ENCODE measurements at places on chromosomes 6 and 20.

DNA sequence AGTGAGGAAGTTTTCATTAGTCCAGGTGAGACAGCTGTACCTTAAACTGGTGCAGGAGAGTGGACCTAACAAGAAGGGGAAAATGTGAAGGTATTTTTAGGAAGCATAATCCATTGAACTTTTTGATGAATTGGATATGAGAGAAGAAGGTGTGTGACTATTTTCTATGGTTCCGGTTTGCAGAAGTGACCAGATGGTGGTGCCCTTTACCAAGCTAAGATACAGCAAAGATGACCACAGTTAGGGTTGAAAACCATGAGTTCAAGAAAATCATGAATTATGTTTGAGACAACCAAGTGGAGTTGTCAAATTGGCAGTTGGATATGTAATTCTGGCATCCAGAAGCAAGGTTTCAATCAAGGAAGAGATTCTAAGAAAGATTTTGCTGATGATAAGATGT lies 61.9 kb upstream of the NRSN1 start:
- DNase-seq = no peak

GRCh38 chr6:18076231-18076630 lies 46.2 kb downstream of the NHLRC1 start:
- no peak for DNase-seq

GRCh38 chr6:51996296-51996947 lies 91.0 kb downstream of the PKHD1 start:
- DNase-seq = no peak

GRCh38 chr6:62683063-62683462 lies 397.0 kb upstream of the KHDRBS2 start:
- DNase-seq = no peak

DNA sequence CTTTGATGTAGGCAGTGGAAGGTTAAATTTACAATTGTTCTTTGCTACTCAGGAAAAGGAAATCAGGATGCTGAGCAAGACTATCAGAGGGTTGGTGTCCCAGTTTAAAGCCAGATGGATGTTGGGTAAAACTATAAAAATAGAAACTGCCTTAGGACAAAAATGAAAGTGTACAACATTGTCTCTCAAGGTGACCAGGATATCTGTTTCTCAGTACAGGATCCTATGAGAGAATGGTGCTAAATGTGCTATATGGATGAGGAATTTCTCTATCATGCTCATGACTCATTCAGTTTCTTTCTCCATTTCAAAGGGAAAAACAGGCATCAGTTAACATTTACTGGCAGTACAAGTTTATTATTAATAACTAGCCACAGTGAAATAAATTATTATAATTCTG lies 534.2 kb upstream of the GJE1 start:
- DNase-seq = no peak

GRCh38 chr6:30886897-30887255 lies 2.6 kb downstream of the DDR1 start:
- DNase-seq = no peak

DNA sequence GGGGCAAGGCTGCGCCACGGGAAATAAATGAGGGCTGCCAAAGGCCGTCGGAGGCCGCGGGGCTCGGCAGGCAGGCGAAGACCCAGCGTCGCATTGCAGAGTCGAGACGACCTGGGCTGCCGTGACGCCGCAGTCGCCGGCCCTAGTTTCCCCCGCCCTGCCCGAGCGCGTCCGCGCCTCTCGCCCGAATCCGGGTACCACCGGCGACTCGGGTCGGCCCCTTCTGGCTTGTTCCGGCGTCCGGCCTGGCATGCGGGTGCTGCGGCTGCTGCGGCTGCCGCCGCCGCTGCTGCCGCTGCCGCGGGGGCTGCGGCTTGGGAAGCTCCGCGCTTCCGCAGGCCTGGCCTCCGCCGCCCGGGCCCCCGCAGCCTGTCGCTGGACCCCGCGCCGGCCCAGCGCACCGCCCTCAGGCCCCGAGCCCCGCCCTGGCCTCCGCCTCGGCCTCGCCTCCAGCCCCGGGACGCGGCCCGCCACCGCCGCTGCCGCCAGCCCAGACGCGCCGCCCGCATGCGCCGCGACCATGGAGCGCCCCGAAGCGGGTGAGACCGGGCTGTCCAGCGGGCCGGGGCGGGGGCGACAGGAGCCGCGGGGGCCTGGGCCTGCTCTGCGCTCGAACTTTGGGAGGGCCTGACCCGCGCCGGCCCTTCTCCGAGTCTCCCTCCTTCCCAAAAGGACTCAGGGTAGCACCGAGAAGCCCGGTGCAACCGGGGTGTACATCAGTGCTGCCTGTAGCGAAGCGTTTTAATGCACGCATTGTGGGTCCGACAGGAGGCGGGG lies at the start of gene AKAP7:
Gene AKAP7 (plus strand): TSS at position 224 of the 777 bp plus-strand sequence. CDS start 297 bp downstream, at position 521.
- peak; percentile 64 for DNase-seq

GRCh38 chr20:4006640-4007039 lies 8.7 kb downstream of the RNF24 start:
- no peak for DNase-seq

DNA sequence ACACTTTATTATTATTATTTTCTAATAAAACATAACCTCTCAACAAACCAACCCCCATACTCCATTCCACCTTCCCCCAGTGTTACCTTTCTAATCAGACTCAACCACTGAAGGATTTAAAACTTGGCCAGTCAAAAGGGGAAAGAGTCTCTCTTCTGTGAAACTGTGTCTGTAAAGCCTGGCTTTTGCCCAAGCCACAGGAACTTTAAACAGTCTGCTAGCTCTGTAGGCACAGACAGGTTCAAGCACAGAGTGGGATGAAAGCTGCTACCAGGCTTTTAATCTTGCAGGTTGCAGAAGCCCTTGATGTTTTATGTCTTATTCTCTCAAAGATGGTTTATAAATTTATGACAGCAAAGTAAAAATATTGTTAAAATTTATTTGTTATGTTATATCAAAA lies 585.7 kb downstream of the TENT5A start:
- no peak for DNase-seq

DNA sequence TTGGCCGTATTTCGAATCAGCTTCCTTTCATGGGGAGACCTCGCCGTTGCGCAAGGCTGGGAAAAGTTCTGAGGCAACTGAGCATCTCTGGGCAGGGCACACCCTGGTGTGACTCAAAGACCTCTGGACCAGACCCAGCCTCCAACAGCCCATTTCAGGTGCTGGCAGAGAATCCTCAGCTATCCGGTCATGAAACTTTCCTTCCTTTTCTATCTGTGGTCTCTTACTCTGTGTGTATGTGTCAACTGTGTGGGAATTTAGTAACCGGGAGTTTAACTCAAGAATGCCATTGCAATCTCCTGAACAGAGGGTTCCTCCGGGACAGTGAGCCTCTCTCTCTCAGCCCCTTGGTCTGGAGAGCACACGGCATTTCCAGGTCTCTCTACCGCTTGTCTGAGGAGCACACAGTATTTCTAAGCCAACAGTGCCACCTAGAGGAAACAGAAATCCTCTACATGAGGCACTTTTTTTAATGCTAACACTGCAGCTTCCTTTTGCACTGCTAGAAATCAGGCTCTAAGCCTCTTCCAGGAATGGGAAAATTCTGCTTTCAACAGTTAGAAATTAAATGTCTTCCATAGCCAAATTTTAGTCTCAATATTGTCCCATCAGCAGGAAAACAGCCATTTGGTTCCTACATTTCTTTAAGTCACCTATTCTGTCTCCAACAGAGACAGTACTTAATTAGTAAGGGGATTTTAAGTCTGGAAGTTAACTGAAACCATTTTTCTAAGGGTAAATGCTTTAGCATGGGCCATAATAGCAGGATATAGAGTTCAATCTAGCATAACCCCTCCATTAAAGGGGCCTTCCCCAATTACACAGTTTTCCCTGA lies 32.7 kb downstream of the PLN start:
- DNase-seq = no peak

DNA sequence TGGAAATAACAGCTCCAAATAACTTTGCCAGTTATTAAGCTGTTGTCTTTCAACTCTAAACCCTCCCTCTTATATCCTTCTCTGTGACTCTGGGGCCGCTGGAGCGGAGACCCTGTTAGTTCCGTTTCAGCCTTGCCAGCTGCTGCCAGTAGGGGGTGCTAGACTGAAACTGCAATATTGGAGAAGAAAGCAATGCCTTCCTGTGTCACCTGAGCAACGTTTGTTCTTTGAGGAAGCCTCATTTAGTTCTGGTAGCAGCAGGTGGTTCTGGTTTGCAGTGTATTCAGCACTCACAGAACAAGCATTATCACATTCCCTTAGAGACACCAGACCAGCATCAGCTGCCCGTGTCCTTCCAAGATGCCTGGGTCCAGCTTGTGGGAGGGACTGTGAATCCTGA lies 22.9 kb upstream of the JAG1 start:
- no peak for DNase-seq

GRCh38 chr6:27019651-27020552 lies 227.6 kb upstream of the PRSS16 start:
- DNase-seq = peak; percentile 15

GRCh38 chr6:3734023-3734422 lies 17.5 kb downstream of the PXDC1 start:
- DNase-seq = no peak

DNA sequence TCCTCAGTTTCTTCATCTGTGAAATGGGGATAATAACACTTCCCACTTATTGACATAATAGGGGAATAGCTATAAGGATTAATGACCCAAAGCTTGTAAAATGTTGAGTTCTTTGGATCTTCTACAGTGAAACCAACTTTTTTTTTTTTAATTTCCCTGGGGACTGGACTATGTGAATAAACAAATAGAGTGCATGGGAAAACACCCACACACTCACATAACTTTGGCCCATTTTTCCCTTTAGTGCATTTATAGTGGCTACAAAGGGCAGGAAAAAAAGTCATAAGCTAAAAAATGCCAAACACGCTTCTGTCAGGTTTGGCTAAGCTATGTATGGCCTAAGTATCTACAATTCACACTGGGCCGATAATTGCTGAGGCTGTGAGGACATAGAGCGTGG lies 406.2 kb upstream of the JAG1 start:
- DNase-seq = no peak

GRCh38 chr6:5098501-5099270 lies 13.5 kb downstream of the PPP1R3G start:
- no peak for DNase-seq

GRCh38 chr6:84137051-84137375 lies 90.4 kb downstream of the CEP162 start:
- DNase-seq = no peak

GRCh38 chr6:157649311-157650260 lies 173.5 kb upstream of the SNX9 start:
- DNase-seq = no peak

DNA sequence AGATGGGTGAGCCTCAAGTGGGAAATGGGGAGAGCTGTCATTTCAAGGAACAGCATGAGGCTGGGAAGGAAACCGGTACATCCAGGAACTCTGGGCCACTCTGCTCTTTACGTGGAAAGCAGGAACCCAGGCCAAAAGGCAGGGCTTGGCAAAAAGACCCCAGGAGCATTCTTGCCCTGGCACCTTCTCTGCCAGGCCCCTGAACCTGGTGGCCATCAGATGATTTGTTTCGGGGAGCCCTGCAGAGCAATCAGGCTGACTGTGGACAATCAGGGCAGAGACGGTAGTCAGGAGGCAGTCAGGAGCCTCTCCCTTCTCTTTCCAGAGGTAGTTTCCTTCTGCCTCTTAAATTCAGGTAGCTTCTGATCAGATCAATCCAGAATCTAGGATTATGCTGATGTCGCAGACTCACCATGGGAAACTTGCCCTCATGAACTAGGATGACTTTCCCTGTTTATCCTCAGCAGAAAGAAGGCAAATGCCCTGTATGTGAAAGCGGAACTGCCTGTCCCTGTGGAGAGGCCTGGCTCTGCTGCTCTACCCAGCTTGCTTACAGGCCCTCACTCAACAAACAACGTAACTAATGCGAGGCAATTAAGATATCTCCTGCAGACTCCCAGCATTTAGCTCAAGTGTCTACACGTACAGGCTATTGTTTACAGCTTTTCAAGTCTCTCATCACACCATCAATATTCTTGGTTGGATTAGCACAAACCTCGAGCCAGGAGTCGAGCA lies 36.6 kb downstream of the EZR start:
- DNase-seq = no peak

GRCh38 chr6:47168180-47168579 lies 126.0 kb upstream of the ADGRF1 start:
- no peak for DNase-seq

DNA sequence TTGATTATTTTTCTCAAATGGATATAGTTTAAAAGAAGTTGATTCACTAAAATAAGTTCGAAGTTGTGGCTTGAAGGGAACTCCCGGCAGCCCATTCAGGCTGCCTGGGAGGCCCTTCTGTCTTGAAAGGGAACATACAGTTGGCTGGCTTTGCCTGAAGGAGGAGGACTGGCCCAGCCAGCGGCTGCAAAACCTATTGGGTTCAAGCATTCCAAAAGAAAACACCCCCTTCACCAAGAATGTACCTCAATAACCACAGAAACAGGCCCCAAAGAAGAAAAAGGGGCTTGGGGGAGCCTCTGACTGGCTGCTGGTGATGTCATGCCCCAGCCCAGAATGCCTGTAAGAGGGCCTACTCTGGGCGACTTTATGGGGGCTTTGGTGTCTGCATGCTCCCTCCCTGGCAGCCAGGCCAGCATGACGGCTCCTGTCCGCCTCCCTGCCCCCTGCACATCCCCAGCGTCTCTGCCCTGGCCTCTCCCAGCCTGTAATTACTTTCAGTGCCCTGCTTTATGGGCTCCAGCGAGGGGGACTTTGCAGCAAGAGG lies 36.5 kb downstream of the MAFB start:
- DNase-seq = no peak

GRCh38 chr6:170448751-170449630 lies 104.1 kb downstream of the PSMB1 start:
- no peak for DNase-seq

- DNase-seq = no peak
Measured at GRCh38 chr6:166223079-166223478, 55.4 kb upstream of the TBXT start.

DNA sequence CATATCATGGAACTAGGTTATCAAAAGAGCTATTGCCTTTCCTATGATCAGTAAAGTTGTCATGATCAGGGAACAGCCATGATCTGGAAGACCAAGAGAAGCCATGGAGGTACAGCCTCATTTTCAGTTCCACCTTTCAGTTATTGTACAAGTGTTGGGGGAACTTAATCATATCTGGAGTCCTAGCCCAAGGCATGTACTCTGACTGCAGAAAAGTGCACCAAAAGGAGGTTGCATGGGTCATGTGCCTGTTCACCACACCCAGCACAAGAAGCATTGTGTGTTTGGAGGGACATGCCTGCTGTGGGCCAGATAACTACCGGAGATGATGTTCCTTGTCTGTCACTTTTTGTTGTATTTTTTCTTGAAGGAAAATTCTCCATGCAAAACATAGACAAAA lies 185.8 kb upstream of the MAN1A1 start:
- no peak for DNase-seq

GRCh38 chr6:125230674-125231073 lies 71.1 kb downstream of the HDDC2 start:
- no peak for DNase-seq

DNA sequence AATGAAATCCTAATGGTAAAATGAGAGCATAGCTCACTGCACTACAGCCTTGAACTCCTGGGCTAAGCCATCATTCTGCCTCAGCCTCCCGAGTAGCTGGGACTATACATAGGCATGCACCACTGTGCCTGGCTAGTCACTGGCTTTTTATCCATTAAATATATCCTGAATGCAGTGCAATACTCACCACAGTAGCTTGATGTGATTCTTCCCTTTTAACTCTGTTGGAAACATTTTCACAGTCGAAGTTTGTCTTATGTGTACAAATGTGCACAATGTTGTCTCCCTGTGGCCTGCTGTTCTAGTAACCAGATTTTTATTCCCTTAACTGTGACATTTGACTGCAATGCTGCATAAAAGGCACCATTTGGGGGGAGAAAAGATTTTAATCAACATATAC lies 56.7 kb downstream of the TRMT6 start:
- no peak for DNase-seq

GRCh38 chr20:58625585-58625984 lies 25.5 kb upstream of the STX16 start:
- DNase-seq = no peak
